ENCODE measurements at places on chromosomes 12 and 14. TPM values are rescaled to one million over a fixed set of nuclear protein-coding genes. Genes with fewer than 3 reads are reported as not detected.

Gene PTPRB
- 4.9 TPM for total RNA-seq

Gene BIN2
- total RNA-seq = 3.5 TPM

Gene OVCH1
- not detected for total RNA-seq

- peaks cover 3% of the 10 kb centered on the region for H3K4me1 ChIP-seq
- H3K4me3 ChIP-seq = no peak overlapping the region
- no peaks in the 10 kb centered on the region for H3K27me3 ChIP-seq
- no peak for DNase-seq
- H3K27ac ChIP-seq = no peak overlapping the region
- H3K36me3 ChIP-seq = no peaks in the 10 kb centered on the region
These were observed 40.6 kb upstream of the P2RX7 start for GRCh38 chr12:121092034-121092433.

GRCh38 chr14:89117012-89117411 lies 292.6 kb downstream of the TTC8 start:
- H3K4me3 ChIP-seq = no peak overlapping the region
- no peak for DNase-seq
- no peaks in the 10 kb centered on the region for H3K4me1 ChIP-seq

- no peak for DNase-seq
- H3K36me3 ChIP-seq = no peaks in the 10 kb centered on the region
- no peak overlapping the region for H3K27ac ChIP-seq
- no peaks in the 10 kb centered on the region for H3K4me1 ChIP-seq
- H3K4me3 ChIP-seq = no peak overlapping the region
These were observed 157.4 kb downstream of the EFCAB11 start for GRCh38 chr14:89797148-89797547.

- DNase-seq = no peak
- no peak overlapping the region for H3K4me3 ChIP-seq
- peaks cover 9% of the 10 kb centered on the region for H3K4me1 ChIP-seq
- no peaks in the 10 kb centered on the region for H3K36me3 ChIP-seq
These were observed 584 bp upstream of the RFX4 start for GRCh38 chr12:106582249-106582591.
